Osteocyte (in vitro differentiated cells): ENCODE measurements at places on chromosomes 11 and 22. TPM values are rescaled to one million over a fixed set of nuclear protein-coding genes. Genes with fewer than 3 reads are reported as not detected.
A peak's percentile ranks its signal among the peaks of the same experiment; 100 is the strongest.

DNA sequence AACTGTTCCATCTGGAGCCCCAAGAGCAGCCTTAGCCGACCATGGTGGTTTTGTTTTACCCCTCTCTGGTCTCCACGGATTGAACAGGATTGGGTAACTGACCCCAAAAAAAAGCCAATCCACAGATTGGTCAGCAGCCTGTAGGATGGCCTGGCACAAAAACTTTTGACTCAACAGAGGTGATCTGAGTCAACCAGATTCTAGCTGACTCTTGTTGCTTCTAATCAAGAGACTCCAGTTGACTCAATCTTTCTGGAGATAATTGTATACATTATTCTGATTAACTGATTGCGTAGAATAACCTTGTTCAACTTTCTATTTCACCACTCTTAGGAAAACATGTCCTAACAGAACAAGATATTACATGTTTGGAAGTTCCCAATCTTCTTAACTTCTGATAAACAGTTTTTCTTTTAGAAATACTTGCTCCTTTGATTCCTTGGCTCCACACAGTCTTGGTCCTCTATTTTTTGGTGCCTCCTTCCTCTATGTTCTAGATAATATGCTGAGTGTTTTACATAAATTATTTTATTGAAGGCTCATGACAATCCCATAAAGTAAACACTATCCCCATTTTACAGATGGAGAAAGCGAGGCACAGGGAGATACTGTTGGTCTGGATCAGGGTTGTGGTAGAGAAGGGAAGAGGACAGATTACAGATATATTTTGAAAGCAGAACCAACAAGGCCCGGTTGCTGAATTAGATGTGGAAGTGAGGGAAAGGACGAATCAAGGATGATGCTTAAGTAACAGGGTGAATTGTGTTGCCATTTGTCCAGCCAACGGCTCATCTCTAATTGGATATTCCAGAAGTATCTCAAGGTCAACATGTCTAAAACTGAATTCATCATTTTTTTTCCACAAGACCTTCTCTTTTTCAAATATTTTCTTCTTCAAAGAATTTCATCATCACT is 11.5 kb upstream of the ZC3H12C start:
- H3K4me1 ChIP-seq: peaks cover 7% of the 10 kb centered on the region
- no peaks in the 10 kb centered on the region for H3K27me3 ChIP-seq
- no peak overlapping the region for H3K4me3 ChIP-seq
- H3K27ac ChIP-seq: no peak overlapping the region
- H3K36me3 ChIP-seq: no peaks in the 10 kb centered on the region
- DNase-seq: no peak

Gene ANGPTL5
- total RNA-seq: 2.4 and 2.9 TPM in 2 replicates

Gene SLC25A18
- total RNA-seq: not detected in 2 replicates

- peaks cover 4% of the 10 kb centered on the region for H3K36me3 ChIP-seq
- no peak overlapping the region for H3K27ac ChIP-seq
- no peak overlapping the region for H3K4me3 ChIP-seq
- no peak for DNase-seq
Observed at GRCh38 chr22:43782448-43782847, 29.7 kb downstream of the EFCAB6 start.

GRCh38 chr22:45574069-45574703 is 71.5 kb downstream of the FBLN1 start:
- H3K27me3 ChIP-seq: no peaks in the 10 kb centered on the region
- DNase-seq: no peak
- H3K4me1 ChIP-seq: no peaks in the 10 kb centered on the region
- H3K36me3 ChIP-seq: peaks cover 11% of the 10 kb centered on the region
- no peak overlapping the region for H3K4me3 ChIP-seq

Gene DLG2
- 1.2 and 2.1 TPM in 2 replicates for total RNA-seq

Gene MMP7
- total RNA-seq: not detected in 2 replicates

GRCh38 chr11:34501500-34501899 is 12.1 kb downstream of the ELF5 start:
- H3K4me3 ChIP-seq: no peak overlapping the region
- H3K27me3 ChIP-seq: peaks cover 7% of the 10 kb centered on the region
- H3K36me3 ChIP-seq: no peaks in the 10 kb centered on the region
- no peak for DNase-seq
- H3K27ac ChIP-seq: no peak overlapping the region

- H3K36me3 ChIP-seq: peaks cover 44% of the 10 kb centered on the region
- no peak overlapping the region for H3K4me3 ChIP-seq
- peak; percentile 73 for DNase-seq
Observed at GRCh38 chr11:33068611-33069340, 29.4 kb downstream of the TCP11L1 start.

Gene CDC42BPG
- 0.68 and 1.7 TPM in 2 replicates for total RNA-seq

Gene ATG2A
- total RNA-seq: 23.6 and 28.7 TPM in 2 replicates

DNA sequence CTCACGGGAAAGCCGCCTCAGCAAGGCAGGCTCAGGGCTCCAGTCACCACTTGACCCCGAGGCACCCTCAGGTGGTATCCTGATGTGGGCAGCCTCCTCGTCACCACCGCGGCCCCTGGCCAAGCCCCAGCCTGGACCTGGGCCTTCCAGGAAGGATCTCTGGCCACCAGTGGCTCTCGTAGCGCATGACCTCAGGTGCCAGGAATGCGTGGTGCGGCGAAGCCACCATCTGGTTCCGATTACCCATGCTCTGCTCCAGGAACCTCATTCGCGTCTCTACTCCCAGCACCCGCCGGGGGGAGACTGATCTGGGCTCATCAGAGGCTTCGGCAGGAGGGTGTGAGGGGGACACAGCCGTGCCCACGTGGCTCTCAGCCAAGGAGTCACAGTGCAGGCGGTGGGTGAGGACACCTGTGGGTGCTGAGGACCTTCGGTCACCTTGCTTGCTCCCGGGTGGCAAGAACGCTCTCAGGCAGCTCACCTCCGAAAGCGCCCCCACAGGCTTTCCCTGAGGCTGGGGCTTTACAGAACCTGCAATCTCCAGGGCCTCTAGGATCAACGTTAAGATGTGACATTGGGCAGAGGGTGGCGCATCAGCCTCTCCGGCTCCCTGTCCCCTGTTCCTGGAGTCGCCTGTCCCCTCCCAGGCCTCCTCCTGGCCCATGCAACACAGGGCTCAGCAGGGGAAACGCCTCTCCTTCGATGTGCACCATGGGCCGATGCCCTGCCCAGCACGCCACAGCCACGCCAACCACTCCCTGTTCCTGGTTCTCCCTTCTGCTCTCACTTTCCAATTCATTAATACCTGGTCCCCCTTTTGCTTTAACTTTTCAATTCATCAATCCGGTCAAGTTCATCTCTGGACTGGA is 39.0 kb downstream of the TBX1 start:
- no peaks in the 10 kb centered on the region for H3K27me3 ChIP-seq
- peaks cover 25% of the 10 kb centered on the region for H3K4me1 ChIP-seq
- H3K4me3 ChIP-seq: no peak overlapping the region
- peak; percentile 93 for DNase-seq

DNA sequence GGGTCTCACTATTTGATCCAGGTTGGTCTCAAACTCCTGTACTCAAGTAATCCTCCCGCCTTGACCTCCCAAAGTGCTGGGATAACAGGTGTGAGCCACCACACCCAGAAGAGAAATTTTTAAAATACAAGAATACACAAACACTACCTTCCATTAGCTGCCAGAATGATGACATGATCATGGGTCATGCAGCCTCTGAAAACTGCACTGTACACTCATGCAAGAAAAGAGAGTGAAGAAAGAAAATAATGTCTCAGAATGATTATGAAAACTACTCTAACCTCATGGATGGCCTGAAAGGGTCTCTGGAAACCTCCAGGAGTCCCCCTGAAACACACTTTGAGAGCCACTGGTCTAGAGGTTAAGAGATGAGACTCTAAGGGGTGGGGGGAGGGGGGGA is 18.8 kb downstream of the VPS37C start:
- H3K36me3 ChIP-seq: peaks cover 3% of the 10 kb centered on the region
- H3K27me3 ChIP-seq: no peaks in the 10 kb centered on the region
- no peak for DNase-seq
- no peak overlapping the region for H3K4me3 ChIP-seq
- no peak overlapping the region for H3K27ac ChIP-seq

Gene APOL1
- total RNA-seq: 16.2 and 19.5 TPM in 2 replicates

DNA sequence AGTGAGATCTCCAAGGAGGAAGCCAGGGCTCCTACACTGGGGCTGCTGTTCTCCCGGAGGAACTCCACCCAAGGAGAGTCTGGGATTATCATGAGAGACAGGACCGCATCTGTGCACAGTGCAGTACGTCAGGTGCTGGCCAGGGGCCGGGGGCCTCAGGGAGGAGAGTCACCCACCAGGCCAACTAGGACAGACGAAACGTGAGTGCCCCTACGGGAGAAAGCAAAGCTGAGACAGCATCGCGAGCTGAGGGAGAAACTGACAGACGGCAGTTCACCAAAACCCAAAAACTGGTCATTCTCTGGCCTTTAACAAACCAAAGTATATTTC is 273.4 kb downstream of the BRD1 start:
- no peak for DNase-seq
- H3K27ac ChIP-seq: no peak overlapping the region
- H3K27me3 ChIP-seq: no peaks in the 10 kb centered on the region

GRCh38 chr22:21568347-21569075 is 997 bp downstream of the UBE2L3 start:
- H3K27me3 ChIP-seq: no peaks in the 10 kb centered on the region
- H3K27ac ChIP-seq: peak overlapping the region; percentile 88

GRCh38 chr11:71200761-71201160 is 51.6 kb downstream of the SHANK2 start:
- no peaks in the 10 kb centered on the region for H3K4me1 ChIP-seq
- no peak for DNase-seq
- H3K27me3 ChIP-seq: peaks cover 3% of the 10 kb centered on the region
- H3K4me3 ChIP-seq: no peak overlapping the region
- no peaks in the 10 kb centered on the region for H3K36me3 ChIP-seq

DNA sequence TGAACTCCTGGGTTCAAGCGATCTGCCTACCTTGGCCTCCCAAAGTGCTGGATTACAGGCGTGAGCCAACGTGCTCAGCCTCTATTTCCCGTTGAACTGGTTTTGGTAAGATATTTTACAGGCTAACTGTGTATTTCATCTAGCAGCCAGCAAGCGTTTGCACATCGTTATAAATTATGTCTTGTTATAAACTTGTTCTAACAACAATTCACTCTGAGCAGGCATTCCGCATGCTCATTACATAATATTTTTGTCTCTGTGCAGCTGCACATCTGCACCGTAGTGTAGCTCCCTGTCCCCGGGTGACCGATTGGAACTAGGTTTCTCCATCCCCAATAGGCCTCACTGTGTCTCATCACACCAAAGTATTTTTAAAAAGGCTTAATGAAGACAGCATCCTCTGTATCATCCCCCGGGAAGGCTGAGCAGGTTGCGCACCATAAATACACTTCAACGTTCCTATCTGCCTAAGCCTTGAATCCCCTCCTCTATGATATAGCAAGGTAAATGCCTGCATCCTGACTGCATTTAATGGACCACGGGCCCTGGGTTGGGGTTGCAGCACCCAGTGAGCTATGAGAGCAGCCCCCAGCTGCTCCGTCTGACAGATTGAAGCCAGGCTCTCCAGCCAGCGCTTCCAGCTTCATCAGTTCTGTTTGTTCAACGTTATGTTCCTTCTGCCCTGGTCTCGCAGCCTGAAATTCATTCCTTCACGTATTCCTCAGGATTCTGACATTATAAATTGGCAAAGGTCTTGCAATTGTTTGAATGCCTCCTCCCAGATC is 47.7 kb downstream of the TST start:
- no peaks in the 10 kb centered on the region for H3K4me1 ChIP-seq
- H3K27me3 ChIP-seq: peaks cover 57% of the 10 kb centered on the region
- no peaks in the 10 kb centered on the region for H3K36me3 ChIP-seq
- H3K27ac ChIP-seq: no peak overlapping the region
- H3K4me3 ChIP-seq: no peak overlapping the region
